Frontal cortex (tissue), 4 donors: ENCODE measurements at places on chromosomes 1 and 21. TPM values are rescaled to one million over a fixed set of nuclear protein-coding genes. Genes with fewer than 3 reads are reported as not detected.

GRCh38 chr1:209490013-209490412, 93.5 kb upstream of the CAMK1G start:
- DNase-seq: no peak

- DNase-seq: no peak
These were observed 21.9 kb downstream of the ERRFI1 start for GRCh38 chr1:8004113-8004802.

The SPRR2B gene
- total RNA-seq: not detected

The AXDND1 gene
- 0.41 TPM for total RNA-seq

The CD84 gene
- total RNA-seq: 1.6 TPM

DNA sequence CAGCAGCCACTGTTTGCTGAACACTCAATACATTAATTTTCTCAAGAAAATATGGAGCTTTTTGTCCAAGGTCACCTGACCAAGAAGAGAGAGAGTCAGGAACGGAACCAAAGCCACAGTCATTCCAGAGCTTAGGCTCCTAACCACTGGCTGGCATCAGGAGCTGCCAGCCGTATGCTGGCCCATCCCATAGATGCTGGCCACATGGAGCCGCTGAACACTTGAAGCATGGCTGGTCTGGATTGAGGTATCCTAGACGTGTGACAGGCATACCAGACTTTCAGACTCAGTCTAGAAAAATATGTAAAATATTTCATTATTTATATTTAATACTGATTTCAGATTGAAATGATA, 458.7 kb downstream of the MATN1 start:
- DNase-seq: no peak

DNA sequence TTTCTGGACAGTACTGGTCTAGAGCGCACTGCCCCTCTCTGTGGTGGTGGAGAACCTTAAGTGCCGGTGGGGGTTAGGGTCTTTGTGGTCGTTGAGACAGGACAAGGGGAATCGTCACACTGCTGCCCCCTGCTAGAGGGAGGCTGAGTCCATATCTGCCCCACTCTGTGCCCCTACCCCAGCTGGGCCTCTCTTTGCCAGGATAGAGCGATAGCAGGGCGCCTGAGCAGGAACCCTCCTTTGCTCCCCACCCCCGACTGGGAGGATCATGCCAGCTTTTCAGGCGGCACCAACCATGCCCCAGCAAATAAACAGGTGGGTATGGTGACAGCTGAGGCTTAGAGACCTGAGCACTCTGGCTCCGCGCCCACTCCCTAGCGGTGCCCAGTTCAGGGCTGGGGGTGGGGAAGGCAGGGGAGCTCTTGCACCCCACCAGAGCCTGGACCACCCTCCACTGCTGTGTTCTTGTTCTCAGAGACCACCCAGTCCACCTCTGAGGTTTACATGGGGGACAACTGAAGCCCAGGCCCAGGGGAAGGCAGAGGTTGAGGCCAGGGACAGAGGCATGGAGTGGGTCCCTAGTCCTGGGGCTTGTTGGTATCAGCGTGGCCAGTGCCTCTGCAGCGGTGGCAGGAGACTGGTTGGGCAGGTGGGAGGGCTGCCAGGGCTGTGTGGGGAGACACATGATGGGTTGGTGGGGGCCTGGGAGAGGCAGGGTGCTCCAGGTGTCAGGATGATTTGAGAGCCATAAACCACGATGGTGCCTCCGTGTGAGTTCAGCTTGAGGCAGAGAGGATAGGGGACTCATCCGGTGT, 1.6 kb downstream of the PADI2 start:
- DNase-seq: no peak

The WDR64 gene
- total RNA-seq: not detected

The FOXO6 gene
- 3.7 TPM for total RNA-seq

DNA sequence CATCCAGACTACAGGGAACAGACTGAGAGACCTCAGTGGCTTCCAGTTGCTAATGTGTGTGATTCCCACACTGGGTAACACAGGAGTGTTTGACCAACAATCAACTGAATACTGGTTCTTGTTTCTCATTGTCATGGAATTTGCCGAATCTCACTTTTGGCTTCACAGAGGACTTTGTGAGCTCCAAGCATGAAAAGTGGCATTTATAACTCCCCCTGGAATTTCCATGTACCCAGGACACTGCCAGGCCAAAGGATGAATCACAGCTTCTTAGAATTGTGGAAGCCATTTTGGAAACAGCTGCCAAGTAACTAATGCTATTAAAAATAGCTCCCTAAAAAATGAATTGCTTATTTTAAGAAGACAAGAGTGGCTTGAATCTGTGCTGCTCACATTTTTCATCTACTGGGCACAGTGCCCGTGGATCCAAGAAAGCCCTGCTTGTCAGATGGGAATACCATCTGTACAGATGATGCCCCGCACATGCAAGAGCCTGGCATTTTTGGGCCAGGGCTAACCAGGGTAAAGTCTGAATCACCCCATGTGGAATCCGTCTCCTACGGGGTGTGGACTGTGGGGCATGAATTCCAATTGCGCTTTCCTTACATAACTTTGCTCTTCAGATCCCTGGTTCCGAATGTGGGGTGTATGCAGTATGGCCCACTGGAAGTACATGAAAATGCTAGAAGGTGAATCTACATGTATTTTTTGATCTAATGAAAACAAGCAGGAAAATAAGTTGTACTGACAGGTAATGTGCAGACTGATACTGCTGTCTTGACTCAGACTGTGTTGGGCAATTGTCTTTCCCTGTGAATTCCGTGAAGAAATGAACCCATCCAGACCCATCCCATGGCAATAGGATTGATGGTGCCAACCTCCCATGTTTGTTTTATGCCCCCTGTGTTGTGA, 487.3 kb downstream of the SIPA1L2 start:
- peak; percentile 7 for DNase-seq
